ENCODE measurements at places on chromosomes 13 and 19. TPM values are rescaled to one million over a fixed set of nuclear protein-coding genes. Genes with fewer than 3 reads are reported as not detected.

Gene RXFP2
- not detected for total RNA-seq

Gene NRTN
- total RNA-seq: 1.4 TPM

Gene RNF225
- total RNA-seq: 0.08 TPM

Gene C19orf18
- not detected for total RNA-seq

Gene AMER2
- not detected for total RNA-seq

Gene ATXN8OS
- total RNA-seq: not detected

Gene CACNA1A
- total RNA-seq: 0.03 TPM

Gene IGFL2
- total RNA-seq: 1.5 TPM

Gene FRY
- 0.09 TPM for total RNA-seq

Gene TTC9B
- 0.61 TPM for total RNA-seq

Gene ZNF724
- 0.83 TPM for total RNA-seq

Gene IFNL1
- 0.10 TPM for total RNA-seq

Gene LGALS7
- total RNA-seq: 0.38 TPM

Gene SHISA7
- total RNA-seq: not detected

Gene WDR87
- total RNA-seq: not detected

Gene SIGLEC5
- not detected for total RNA-seq

Gene OLFM2
- total RNA-seq: 11.6 TPM

Gene LMTK3
- 4.4 TPM for total RNA-seq

Gene MCF2L
- 0.45 TPM for total RNA-seq

Gene C13orf46
- 0.14 TPM for total RNA-seq

Gene GJA3
- 1.2 TPM for total RNA-seq

Gene MISP3
- 3.8 TPM for total RNA-seq

Gene TNNT1
- total RNA-seq: 131 TPM

Gene ZNF808
- total RNA-seq: 0.17 TPM

Gene NCR1
- not detected for total RNA-seq

Gene PEG3
- not detected for total RNA-seq

Gene ZNF358
- total RNA-seq: 18.7 TPM

Gene PCSK4
- total RNA-seq: 1.0 TPM

Gene SLC46A3
- 2.1 TPM for total RNA-seq

Gene RFPL4AL1
- not detected for total RNA-seq

Gene ZNF66
- total RNA-seq: not detected

Data from A549 treated with Hydrocortisone at 1 μM for 4 hours (cell line).